ENCODE measurements at places on chromosomes 4 and X.

- DNase-seq: no peak
Measured at GRCh38 chr4:1568855-1569460, 115.2 kb downstream of the FAM53A start.

- DNase-seq: no peak
Measured at GRCh38 chr4:106569146-106570031, 200.8 kb upstream of the GIMD1 start.

- no peak for DNase-seq
Measured at GRCh38 chrX:54926978-54927377, 6.4 kb downstream of the TRO start.

GRCh38 chrX:134171661-134172587 lies 65.1 kb upstream of the CCDC160 start:
- peak; percentile 15 for DNase-seq

DNA sequence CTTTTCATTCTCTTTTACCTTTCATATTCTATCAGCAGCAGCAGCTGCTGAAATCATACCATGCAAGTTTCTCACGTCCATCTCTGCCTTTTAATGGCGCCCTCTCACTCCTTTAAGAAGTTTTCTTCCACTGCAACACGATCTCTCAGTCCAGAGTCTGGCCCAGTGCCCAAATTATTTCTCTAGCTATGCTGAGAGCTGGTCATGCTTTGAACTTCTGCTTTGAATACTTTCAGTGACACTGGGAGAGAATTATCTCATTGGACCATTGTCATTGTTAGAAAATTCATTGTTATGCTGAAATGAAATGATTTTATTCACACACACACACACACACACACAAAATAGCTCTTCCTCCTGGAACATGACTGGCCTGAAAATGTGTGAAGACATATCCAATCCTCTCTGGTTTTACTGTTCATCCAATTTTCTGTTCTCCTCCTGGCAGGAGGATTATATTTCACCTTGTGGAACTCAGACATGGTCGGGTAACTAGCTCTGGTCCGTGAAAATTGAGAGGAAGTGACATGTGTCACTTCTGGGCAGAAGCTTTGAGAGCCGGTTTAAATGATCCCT lies 1.3 kb upstream of the PDHA1 start:
- no peak for DNase-seq

DNA sequence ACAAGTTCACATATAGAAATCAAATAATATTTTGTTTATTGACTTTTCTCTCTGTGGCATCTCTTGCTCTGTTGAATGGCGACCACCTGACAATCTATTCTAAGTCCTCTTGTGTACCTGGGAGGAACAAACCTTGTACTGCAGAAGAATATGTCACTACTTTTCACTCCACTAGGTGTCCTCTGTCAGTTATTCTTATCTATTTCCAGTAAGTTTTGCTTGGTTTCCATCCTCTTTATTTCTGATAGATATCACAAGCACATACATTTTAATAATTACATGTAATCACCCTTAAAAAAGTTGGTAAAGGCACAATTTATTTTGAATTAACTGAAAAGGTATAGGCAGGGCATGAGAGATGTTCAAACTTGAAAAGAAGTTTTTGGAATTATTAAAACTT lies 238.4 kb downstream of the SNCA start:
- no peak for DNase-seq

DNA sequence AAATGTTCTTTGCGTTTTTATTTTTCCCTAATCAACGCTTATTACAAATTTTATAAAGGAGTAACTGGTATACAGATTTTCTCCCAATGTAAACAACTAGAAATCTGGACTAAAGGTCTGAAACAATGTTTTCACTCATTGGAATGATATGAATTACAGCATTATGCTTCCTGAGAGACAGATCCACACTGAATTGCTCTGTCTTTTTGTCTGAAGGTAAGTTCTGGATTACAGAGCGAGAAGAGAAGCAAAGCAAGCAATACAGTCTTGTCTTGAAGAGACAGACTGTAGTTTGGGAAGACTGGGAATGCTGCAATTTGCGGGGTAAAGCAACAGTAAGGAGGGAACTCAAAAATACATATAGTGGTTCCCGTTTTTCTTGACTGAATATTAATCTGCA lies 262.2 kb upstream of the PABPC4L start:
- no peak for DNase-seq

GRCh38 chr4:91422011-91422410 lies 881.8 kb upstream of the GRID2 start:
- no peak for DNase-seq

DNA sequence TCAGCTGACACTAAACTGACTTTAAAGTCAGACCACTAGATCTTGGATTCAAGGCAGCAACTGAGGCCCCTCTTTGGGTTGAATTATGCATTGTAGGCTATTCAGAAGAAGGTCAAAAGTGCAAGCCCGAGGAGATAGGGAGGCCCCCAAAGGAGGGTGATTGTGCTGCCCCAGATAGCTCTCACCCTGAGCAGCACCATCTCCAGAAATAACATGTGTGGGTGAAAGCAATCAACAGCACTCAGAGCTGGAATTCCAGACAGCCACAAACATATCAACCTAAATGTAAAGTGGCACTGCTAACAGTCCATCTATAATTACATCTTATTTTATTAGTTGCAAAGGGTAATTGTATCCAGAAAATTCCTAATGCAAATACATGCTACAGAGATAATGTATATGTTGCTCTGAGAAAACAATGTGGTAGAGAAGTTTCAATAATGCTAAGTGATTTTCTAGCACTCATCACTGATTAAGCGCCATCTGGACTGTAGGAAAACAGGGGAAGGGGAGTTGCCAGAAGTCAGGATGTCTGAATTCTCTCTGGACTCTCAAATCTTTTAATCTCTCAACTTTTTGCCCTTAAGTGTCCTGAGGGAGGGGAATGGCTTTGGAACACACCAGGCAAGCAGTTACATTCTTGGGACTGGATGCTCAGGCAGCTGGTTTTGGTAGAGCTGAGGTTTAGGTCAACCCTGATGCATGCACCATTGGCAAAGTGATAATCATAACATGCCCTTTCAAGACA lies 61.8 kb upstream of the SFRP2 start:
- DNase-seq: no peak

DNA sequence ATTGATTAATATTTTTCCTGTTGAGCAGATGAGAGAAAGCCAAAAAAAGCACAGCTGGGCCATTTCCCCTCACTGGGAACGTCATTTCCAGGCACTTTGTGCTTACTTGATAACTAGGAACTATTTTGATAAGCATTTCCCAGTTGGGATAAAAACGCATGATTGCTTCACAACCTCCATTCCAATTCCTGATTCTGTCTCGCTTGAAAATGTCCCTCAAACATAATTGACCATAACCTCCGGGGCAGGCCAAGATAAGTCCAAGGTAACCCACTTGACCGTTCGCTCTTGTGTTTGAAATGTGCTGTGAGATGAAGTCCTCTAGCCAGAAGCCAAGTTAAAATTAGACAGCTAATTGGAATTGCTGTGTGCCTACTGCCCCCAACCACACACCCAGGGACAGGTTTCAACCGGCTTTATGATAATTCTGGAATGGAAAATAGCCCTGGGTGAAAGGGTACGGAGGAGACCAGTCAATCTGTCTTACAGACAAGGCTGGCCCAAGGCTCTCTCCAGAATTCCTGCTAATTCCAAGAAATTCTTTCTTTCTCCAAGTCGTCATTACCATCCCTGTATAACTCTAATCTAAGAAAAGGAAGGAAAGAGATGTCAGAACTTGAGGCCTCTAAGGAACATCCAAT lies 137.1 kb downstream of the MID1 start:
- no peak for DNase-seq

GRCh38 chr4:59094505-59094904 lies 1984.3 kb upstream of the IGFBP7 start:
- DNase-seq: no peak

- no peak for DNase-seq
Measured at GRCh38 chr4:30916337-30917274, 196.4 kb downstream of the PCDH7 start.

GRCh38 chrX:32937043-32937442 lies 274.3 kb downstream of the DMD start:
- DNase-seq: no peak

GRCh38 chrX:155441097-155441496 lies 17.3 kb downstream of the F8A3 start:
- no peak for DNase-seq

DNA sequence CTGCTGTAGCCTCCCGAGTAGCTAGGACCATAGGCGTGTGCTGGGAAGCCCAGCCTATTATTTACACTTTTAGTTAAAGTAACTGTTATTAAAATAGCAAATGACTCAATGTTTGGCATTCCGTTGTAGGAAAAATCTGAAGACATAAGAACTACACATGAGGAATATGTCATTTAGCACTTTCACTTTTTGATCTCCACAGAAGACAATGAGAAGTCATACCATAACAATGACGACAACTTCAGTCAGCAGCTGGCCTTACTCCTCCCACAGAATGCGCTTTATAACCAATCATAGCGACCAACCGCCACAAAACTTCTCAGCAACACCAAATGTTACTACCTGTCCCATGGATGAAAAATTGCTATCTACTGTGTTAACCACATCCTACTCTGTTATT lies 6.7 kb downstream of the GPR34 start:
- no peak for DNase-seq

DNA sequence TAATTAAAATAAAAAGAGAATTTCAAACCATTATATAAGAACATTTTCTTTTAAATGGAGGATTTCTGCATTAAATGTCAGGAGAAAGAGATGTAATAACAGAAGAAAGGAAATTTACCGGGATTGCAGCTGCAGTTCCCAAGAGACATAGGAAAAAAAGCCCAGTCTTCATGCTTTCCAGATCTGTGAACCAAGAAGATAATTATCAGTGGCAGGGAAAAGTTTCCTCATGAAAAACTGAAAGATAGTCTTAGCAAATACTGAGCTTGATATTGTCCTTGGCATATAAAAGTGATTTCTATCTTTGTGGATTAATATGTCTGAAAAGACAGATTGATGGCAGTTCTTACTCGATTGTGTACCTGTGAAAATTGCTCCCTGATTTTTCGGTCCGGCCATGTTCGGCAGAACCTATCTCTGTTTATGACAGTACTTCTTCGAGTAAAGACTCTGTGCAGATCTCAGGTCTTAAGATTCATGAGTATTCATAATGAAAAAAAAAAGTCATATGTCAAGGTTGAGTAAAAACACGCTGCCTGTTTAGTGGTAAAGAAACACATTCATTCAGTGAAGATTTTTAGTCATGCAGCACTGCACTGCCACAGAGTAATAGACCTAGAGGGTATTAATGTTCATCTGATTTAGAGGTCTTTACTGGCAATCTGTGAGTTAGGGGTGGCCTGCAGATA lies 29.6 kb downstream of the SPARCL1 start:
- DNase-seq: no peak

DNA sequence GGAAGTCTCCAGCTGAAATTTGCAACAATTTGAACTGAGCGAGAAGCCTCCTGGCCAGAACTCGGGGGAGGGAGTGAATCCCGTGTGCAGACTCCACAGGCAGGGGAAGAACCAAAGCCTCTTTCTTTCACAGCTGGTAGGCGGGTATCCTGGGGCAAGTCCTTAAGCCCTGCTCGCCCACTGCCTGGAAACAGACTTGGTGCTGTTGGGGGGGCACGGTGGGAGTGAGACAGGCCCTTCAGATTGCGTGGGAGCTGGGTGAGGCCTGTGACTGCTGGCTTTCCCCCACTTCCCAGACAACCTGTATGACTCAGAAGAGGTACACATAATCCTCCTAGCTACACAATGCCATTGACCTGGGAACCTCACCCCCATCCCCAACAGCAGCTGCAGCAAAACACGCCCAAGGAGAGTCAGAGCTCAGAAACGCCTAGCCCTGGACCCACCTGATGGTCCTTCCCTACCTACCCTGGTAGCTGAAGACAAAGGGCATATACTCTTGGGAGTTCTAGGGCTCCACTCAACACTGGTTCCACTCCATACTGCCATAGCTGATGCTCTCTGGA lies 22.4 kb upstream of the RLIM start:
- no peak for DNase-seq

DNA sequence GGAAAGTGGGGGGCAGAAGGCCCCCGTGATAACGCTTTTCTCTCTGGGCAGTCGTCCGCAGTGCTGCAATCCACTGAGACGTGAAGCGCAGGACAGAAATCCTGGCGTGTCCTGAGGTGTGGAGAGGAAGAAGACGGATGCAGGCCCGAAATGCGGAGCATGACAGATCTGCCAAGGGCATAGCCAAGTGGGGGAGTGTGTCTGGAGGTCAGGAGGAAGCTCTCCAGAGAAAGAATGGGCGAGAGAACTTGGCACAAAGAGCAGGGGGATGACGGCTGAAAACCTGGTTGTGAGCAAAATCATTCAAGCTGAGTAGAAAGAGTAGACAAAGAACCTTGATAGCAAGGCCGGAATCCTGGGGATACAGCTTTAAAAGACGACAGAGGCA lies 23.7 kb upstream of the HELT start:
- DNase-seq: no peak

DNA sequence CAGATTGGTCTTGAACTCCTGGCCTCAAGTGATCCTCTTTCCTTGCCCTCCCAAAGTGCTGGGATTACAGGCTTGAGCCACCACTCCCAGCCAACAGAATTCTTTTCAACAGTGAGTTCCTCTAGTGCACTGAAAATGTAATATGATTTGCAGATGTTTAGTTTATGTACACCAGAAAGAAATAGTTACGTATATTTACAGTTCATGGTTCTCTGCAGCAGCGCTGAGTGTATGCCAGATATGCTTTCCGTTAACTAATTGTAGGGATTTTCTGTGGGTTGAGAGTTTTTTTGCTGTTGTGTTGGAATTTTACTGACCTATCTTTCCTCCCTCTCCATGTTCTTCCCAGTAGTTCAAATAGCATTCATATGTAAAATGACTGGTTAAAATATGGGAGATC lies 44.0 kb downstream of the GAB1 start:
- no peak for DNase-seq

GRCh38 chrX:20046864-20047263 lies 56.0 kb upstream of the BCLAF3 start:
- DNase-seq: no peak

- DNase-seq: no peak
Measured at GRCh38 chr4:86909546-86910295, 17.5 kb upstream of the C4orf36 start.

DNA sequence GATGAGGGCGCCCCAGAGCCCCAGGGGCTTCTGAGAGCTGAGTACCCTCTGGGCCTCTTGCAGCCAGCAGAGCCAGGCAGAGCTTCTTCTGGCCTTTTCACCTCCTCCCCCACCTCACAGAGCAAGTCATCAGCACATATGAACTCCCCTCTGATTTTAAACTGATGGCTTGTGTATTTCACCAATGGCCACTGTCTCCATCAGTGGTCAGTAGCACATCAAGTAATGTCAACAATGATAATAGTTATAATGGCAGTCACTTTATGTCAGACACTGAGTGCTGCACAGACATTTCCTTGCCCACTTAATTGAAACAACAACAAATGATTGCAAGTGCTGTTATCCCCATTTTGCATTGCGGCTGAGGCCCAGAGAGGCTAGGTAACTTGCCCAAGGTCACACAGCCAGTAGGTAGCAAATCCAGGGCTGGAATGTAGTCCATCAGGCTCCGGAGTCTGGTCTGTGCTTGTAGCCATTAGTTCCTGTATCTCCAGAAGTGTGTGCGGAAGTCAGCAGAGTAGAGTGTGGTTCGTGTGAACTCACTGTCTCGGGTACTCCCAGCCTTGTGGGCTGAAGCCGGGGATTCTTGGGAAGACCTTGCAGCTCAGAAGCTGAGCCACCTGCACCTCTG lies 3.0 kb downstream of the ATP2B3 start:
- no peak for DNase-seq

All from stimulated activated CD8-positive, alpha-beta memory T cell treated with anti-CD3 and anti-CD28 coated beads, Interleukin-7, amount 100 ng/mL, for 4 hours (primary cell).